ENCODE measurements at places on chromosomes 7 and 10. TPM values are rescaled to one million over a fixed set of nuclear protein-coding genes. Genes with fewer than 3 reads are reported as not detected.

The RNF32 gene
- 2.7 TPM for total RNA-seq

DNA sequence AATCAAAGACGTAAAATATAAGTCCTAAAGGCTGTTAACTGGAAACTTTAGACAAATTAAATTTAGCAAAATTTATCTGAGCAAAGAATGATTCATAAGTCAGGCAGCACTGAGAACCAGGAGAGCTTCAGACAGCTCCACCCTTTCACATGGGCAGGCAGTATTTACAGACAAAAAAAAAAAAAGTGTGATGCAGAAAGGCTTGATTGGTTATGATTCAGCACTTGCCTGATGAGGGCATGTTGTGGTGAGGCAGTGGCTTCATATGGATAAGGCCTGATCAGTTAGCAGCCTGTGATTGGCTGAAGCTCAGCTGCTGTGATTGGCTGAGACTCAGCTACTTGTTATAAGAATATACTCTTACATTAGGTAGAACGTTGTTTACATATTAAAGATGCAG lies 495.4 kb upstream of the POM121L12 start:
- DNase-seq: peak; percentile 36
- H3K36me3 ChIP-seq: no peaks in the 10 kb centered on the region
- no peaks in the 10 kb centered on the region for H3K27me3 ChIP-seq
- no peaks in the 10 kb centered on the region for H3K4me1 ChIP-seq
- H3K4me3 ChIP-seq: no peak overlapping the region

GRCh38 chr7:40498924-40499510 lies 364.2 kb downstream of the SUGCT start:
- no peaks in the 10 kb centered on the region for H3K4me1 ChIP-seq
- H3K27me3 ChIP-seq: no peaks in the 10 kb centered on the region
- no peak overlapping the region for H3K4me3 ChIP-seq
- H3K36me3 ChIP-seq: no peaks in the 10 kb centered on the region
- DNase-seq: peak; percentile 35

DNA sequence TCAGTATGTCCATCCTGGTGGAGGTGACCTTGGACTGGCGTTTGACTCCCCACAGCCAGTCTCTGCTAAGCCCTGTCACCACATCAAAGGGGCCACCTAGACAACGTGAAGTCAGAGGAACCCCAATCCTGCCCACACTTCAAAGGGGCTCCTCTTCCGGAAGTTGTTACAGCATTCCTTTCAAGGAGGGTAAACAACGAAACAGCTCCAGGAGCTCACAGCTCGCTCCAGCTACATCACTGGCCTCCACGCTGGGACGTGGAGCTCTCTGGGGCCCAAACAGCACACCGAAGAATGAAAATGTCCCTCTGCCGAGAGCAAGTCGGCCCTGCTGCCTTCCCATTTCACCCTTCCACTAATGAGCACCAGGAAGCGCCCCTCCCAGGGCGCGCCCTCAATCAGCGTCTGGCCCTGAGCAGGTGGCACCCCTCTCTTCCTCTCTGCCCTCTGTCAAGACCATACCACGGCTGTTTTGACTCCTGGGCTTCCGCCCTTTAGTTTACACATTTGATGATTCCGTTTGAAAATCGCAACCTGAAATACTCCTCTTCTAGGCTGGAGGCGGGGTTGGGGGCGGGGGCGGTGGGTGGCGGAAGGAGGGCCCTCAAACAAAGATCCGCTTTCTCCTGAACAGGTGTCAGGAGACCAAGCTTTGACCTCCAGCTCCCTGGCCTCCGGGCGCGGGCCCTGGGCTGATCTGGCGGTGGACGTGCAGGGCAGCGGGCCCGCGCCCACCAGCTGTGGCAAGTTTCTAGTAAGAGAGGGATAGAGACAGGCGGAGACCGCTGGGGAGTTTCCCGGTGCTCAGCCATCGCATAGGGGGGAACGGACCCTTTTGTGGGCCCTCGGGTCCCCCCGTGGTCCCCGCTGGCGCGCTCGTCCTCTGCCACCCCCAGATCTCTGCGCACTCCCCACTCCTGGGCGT lies 53.1 kb upstream of the KDM7A start:
- no peaks in the 10 kb centered on the region for H3K36me3 ChIP-seq
- H3K4me3 ChIP-seq: peak overlapping the region; percentile 63
- H3K4me1 ChIP-seq: peaks cover 7% of the 10 kb centered on the region
- H3K27ac ChIP-seq: no peak overlapping the region
- H3K27me3 ChIP-seq: peaks cover 21% of the 10 kb centered on the region
- DNase-seq: no peak

DNA sequence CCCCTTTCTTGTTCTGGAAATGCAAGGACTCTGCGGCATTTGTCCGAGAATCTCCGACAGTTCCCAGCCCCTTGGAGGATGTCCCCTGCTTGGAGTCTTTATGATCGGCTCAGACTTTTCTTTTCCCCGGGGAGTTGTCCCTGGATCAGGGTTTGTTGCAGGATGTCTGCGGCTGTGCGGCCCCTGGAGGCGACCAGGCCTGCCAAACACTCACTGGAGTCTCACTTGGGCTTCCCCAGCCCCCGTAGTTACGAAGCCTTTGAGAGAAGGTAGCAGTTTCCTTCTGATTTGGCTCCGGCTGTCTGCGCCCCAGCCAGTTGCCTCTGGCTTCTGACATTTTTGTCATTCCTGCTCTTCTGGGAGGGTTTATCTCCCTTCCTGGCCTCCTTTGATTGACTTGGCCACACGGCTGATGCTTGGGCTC lies 16.1 kb downstream of the COL26A1 start:
- no peak overlapping the region for H3K27ac ChIP-seq
- H3K4me3 ChIP-seq: no peak overlapping the region
- peaks cover 12% of the 10 kb centered on the region for H3K27me3 ChIP-seq

DNA sequence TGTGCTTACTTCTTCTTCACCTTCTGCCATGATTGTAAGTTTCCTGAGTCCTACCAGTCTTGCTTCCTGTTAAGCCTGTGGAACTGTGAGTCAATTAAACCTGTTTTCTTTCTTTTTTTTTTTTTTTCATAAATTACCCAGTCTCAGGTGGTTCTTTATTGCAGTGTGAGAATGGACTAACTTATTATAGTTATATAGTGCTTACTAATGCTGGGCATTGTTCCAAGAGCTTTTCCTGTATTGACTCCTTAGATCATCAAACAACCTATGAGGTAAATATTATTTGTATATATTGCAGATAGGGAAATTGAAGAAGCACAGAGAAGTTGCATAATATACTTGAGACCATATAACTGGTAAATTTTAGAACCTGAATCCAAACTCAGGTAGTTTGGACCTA lies 98.1 kb downstream of the MBL2 start:
- no peaks in the 10 kb centered on the region for H3K36me3 ChIP-seq
- H3K4me1 ChIP-seq: no peaks in the 10 kb centered on the region
- no peaks in the 10 kb centered on the region for H3K27me3 ChIP-seq
- H3K4me3 ChIP-seq: no peak overlapping the region
- no peak overlapping the region for H3K27ac ChIP-seq

DNA sequence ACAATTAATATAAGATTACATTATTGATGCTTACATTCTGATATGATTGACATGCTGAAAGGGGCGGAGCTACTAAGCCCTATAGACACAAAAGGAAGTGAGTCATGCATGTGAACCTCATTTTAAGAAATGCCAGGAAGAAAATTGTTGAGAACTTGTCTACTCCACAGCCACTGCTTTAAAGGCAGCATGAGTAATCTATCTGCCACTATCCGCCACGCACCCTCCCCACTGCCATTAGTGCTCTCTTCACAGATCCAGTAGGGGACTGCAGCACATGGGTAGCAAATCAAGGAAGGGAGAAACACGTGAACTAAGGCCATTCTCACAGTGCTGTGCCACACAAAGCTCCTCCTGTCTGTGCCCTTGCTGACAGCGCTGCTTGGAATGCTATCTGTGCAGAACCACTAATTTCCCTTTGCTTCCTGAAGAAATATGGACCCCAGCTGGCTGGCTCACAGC lies 524.8 kb downstream of the GRM8 start:
- no peak overlapping the region for H3K4me3 ChIP-seq
- peak overlapping the region; percentile 35 for H3K27ac ChIP-seq
- peak; percentile 62 for DNase-seq
- H3K36me3 ChIP-seq: no peaks in the 10 kb centered on the region
- H3K4me1 ChIP-seq: peaks cover 11% of the 10 kb centered on the region
- H3K27me3 ChIP-seq: no peaks in the 10 kb centered on the region

The CDK1 gene
- total RNA-seq: 6.6 TPM

GRCh38 chr7:26958834-26959233 lies 94.4 kb upstream of the SKAP2 start:
- no peaks in the 10 kb centered on the region for H3K4me1 ChIP-seq
- DNase-seq: peak; percentile 59
- no peak overlapping the region for H3K4me3 ChIP-seq

The RRP12 gene
- 45.0 TPM for total RNA-seq

GRCh38 chr7:45703373-45703821 lies 129.2 kb downstream of the ADCY1 start:
- H3K27ac ChIP-seq: no peak overlapping the region
- DNase-seq: no peak
- H3K4me1 ChIP-seq: no peaks in the 10 kb centered on the region
- no peaks in the 10 kb centered on the region for H3K36me3 ChIP-seq
- no peak overlapping the region for H3K4me3 ChIP-seq
- H3K27me3 ChIP-seq: no peaks in the 10 kb centered on the region

The ERVW-1 gene
- 0.19 TPM for total RNA-seq

DNA sequence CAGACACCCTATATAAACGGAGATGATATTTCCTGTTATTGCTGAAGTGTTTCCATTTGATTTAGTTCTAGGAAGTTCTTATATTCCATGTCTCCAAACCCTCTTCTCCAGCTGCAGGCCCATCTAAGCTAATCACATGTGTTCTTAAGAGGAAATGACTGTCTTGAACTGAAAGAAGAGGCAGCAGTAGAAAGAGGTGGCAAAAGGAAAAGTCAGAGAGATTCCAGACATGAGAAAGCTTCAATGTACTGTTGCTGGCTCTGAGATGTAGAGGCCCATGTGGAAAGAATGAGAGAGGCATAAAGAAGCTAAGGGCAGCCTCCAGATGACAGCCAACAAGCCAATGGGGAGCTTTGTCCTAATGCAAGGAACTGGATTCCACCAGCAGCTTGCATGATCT lies 287.2 kb downstream of the GFRA1 start:
- H3K27me3 ChIP-seq: no peaks in the 10 kb centered on the region
- H3K4me3 ChIP-seq: no peak overlapping the region
- no peak overlapping the region for H3K27ac ChIP-seq
- no peaks in the 10 kb centered on the region for H3K36me3 ChIP-seq
- H3K4me1 ChIP-seq: no peaks in the 10 kb centered on the region

The ASAH2 gene
- 2.4 TPM for total RNA-seq

The CEP55 gene
- total RNA-seq: 3.7 TPM

The PDGFA gene
- 47.1 TPM for total RNA-seq

The AP1S1 gene
- total RNA-seq: 172 TPM

DNA sequence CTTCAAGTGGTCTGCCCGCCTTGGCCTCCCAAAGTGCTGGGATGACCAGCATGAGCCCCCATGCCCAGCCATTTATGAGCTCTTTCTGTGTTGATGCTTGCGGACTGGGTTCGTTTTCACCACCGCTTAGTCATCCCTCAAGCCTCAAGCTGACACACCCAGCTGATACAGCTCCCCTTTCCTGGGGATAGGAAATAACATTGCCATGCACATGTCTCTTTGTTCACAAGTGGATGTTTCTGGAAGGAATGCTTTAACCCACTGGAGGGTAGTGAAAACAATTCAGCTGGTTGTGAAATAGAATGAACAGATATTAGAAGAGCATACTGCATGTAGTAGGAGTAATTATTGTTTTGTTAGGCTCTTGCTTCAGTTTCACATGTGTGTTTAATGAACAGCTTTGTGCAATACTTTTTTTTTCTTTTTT lies 8.5 kb upstream of the METTL27 start:
- DNase-seq: peak; percentile 99
- peak overlapping the region; percentile 8 for H3K4me3 ChIP-seq
- H3K27me3 ChIP-seq: no peaks in the 10 kb centered on the region
- H3K36me3 ChIP-seq: no peaks in the 10 kb centered on the region

DNA sequence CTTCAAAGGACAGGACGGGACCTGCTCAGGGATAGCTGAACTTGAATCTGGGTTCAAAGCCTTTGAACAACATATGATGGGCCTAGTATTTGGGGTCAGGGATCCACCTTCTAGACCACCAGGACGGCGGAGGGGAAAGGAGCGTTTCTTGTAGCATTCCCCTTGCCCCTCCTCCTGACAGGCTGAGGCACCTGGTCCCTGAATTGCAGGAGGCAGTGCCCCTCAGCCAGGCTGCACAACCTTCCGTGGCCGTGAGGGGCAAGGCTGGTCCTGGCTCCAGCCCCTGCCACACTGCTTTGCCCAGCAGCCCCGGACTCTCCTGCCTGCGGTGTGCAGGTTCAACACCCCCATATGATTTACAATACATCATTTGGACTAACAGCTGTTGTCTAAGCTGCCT lies 58.1 kb downstream of the INSIG1 start:
- H3K36me3 ChIP-seq: no peaks in the 10 kb centered on the region
- no peaks in the 10 kb centered on the region for H3K4me1 ChIP-seq
- no peak for DNase-seq
- H3K27me3 ChIP-seq: peaks cover 10% of the 10 kb centered on the region
- H3K27ac ChIP-seq: no peak overlapping the region

DNA sequence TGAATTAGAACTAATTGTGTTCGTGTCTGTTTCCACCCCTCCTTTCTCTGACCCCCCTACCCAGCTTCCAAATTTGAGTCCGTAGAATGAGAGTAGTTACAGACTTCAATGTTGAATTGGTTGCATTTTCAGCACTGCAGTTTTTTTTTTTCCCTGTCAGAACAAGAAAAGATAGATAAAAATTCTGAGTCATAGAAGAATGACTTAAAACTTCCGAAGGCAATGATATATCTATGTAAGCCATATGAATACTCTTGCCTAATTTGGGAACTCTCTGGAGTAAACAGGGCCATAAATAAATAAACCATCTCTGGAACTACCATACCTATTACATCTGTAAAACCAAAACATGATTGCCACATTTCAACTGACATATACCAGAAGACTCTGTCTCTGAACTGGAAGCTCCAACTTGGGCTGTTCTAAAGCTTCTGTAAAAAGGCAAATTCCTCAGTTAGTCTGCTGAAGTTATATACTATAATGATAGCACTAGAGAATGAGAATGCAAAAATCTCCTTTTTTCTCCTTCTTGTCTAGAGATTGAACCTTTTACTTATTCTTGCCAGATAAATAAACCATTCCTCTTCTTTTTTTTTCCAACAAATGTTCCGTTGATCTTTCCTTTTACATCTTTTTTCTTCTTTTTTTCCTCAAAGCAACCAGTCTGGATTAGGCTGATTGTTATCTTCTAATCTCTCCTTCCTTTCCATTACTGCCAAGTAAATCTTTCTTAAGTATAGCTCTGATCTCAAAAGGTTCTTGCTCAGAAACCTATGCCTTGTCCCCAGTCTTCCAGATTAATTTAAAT lies 23.5 kb downstream of the VCL start:
- peaks cover 29% of the 10 kb centered on the region for H3K36me3 ChIP-seq
- H3K27me3 ChIP-seq: no peaks in the 10 kb centered on the region
- peak overlapping the region; percentile 43 for H3K27ac ChIP-seq
- peaks cover 29% of the 10 kb centered on the region for H3K4me1 ChIP-seq

- no peak overlapping the region for H3K4me3 ChIP-seq
- H3K36me3 ChIP-seq: no peaks in the 10 kb centered on the region
- no peak for DNase-seq
- H3K4me1 ChIP-seq: no peaks in the 10 kb centered on the region
These were observed 7.3 kb downstream of the NPVF start for GRCh38 chr7:25221009-25221408.

The WEE2 gene
- total RNA-seq: not detected

The PAOX gene
- total RNA-seq: 6.9 TPM

- no peaks in the 10 kb centered on the region for H3K27me3 ChIP-seq
- H3K27ac ChIP-seq: no peak overlapping the region
- H3K4me3 ChIP-seq: no peak overlapping the region
- H3K36me3 ChIP-seq: no peaks in the 10 kb centered on the region
- no peak for DNase-seq
These were observed 14.4 kb upstream of the MYL7 start for GRCh38 chr7:44155191-44156185.

The APBB1IP gene
- not detected for total RNA-seq

All from astrocyte (in vitro differentiated cells and primary cell).